ENCODE measurements at places on chromosomes 11 and 22.

- no peak for DNase-seq
Observed at GRCh38 chr11:72580642-72580950, 93.6 kb downstream of the PDE2A start.

DNA sequence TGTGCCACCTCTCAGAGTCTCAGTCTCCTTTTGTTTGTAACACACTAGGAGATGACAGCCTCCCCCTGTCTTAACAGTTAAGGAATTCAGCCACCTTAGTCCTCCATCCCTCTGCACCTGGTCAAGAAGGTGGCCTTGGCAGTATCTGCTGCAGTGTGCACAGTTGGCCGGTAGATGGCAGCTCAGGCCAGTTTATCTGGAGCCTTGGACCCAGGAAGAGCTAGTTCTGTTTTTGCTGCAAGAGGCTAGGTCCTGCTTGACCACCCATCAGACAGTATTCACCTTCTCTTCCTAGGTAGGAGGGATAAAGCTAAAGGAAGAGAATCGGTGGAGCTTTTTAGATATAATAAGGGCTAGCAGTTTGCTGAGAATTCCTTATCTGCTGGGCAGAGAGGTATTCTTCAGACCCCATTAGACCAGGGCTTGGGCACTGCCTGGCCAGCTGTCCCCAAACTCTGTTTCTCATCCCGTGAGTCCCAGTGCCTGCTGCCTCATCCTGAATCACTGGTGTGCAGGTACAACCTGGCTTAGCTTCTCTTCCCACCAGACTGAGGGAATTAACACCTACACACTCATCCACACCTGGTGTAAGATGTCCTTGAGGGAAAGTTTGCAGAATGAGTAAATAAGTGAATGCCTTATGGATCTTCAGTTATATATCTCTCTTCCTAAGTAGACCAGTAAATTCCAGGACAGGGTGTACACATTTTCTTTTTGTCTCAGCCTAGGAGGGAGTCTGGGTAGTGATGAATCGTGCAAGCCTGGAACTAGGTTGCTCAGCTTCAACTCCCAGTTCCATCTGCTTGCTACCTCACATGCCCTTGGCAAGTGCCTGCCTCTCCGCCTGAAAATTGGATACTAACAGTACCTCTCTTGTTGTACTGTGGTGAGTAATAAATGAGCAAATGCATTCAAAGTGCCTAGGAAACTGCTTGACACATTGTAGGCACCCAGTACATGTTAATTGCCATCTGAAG, 70.8 kb upstream of the NARS2 start:
- peak; percentile 41 for DNase-seq

- DNase-seq: no peak
Observed at GRCh38 chr22:29215012-29215860, 9.5 kb downstream of the EMID1 start.

GRCh38 chr11:92154611-92155010, 70.0 kb upstream of the FAT3 start:
- DNase-seq: no peak

DNA sequence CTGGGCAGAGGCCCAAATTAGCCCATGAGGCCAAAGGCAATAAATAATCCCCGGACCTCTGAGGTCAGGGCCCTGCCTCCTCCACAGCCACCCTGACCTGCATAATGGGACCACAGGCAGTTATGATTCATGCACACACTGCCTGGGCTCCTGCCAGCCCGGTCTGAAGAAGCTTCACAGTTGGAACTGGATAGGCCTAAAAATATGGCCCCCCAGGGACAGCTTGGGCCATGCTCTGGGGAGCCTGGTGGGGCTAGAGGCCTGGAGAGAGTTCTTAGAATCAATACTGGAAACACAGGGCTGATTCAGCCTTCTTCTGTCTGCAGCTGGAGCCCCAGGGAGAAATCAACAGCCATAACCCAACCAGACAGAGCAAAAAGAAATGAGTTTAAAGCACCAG, 112.8 kb upstream of the CADM1 start:
- DNase-seq: no peak

- DNase-seq: no peak
Observed at GRCh38 chr11:64507832-64508375, 83.1 kb upstream of the SLC22A12 start.

DNA sequence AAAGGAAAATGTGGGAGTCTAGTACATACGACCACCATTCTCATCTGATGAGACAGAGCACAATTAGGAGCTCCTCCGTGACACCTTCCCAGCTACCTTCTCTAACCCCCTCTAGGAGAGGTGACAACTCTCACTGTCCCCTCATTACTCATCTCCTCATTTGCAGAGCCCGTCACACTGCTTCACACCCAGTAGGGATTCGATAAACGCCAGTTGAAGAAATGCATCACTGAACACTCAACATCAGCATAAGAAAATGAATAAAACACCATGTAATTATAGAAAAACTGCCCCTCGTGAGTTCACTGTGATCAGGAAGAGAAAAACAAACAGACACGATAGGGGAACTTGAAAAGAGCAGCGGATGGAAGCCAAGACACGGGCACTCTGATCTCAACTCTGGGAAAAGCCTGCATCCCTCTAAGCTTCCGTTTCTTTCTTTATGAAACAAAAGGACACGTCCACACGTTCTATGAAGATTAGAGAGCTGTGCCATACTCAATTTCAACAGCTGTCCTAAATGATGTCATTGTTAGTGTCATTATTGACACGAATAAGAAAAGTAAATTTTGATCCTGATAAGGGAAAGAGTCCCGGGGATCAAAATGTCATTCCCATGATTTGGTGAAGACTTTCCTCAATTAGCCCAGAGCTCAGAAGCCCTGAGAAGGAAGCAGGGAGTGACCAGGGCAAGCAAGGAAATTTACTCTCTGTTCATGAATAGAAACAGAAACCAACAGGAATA, 356.9 kb downstream of the LARGE1 start:
- DNase-seq: no peak

Data from HCEC 1CT (cell line).